Globus pallidus (tissue), 1 donor: ENCODE measurements at places on chromosomes 7 and 10.

DNA sequence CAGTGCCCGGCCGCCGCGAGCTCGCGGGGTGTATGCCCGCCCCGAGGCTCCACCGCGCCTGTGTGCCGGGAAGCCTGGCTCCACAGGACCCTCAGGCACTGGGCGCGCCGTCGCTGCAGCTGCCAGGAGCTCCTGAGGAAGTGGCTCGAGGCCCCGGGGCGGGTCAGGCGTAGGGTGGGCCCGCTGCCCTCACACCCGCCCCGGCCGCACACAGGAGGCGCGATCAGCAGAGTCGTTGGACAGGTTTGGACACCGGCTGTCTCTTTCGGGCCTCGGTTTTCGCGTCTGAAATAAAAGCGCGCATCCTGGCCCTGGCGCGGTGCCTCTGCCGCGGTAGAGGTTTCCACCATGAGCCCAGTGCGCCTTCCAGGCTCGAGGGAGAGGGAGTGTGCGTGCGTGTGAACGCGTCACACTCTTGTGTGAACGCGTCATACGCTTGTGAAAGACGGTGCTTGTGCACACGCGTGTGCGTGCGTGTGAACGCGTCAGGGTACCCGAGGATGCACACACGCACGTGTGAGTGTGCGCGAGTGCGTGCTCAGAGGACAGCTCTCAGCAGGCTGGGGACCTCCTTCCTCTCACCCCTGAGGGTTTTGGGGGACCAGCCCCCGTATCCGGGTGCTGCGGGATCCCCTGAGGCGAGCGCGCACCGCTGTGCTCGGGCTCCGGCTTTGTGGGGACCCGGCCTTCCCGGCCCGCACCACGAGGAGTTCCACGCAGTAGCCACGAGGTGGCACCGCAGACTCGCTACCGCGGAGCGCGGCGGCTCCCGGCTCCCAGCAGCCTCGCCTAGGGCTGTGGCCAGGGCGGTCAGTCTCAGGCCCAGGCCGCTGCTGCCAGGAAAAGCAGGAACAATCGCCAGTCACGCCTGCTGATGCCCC, 83.8 kb downstream of the BMS1 start:
- peak; percentile 59 for DNase-seq

DNA sequence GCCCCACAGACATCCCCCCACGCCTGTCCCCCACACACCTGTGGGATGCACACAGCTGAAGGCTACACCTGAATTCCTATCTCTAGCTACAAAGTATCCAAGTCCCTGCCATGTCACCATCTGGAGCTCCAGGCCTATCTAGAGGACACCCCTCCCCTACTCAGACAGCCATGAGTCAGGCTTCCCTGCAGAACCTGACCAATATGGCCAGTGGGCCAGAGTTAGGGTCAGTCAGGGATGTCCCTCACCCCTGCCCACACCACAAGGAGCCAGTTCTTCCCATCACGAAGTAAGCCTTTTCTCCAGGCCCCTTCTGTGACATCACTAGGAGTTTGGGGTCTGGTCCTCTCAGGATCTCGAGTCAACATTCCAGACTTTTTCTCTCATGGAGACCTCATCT, 10.6 kb upstream of the SLC18A3 start:
- DNase-seq = no peak

GRCh38 chr10:24882047-24882698, 70.2 kb downstream of the PRTFDC1 start:
- DNase-seq = no peak

- DNase-seq = no peak
Measured at GRCh38 chr10:63491588-63492316, 26.0 kb upstream of the JMJD1C start.

- peak; percentile 29 for DNase-seq
Measured at GRCh38 chr7:158541346-158542010, 46.1 kb downstream of the PTPRN2 start.

DNA sequence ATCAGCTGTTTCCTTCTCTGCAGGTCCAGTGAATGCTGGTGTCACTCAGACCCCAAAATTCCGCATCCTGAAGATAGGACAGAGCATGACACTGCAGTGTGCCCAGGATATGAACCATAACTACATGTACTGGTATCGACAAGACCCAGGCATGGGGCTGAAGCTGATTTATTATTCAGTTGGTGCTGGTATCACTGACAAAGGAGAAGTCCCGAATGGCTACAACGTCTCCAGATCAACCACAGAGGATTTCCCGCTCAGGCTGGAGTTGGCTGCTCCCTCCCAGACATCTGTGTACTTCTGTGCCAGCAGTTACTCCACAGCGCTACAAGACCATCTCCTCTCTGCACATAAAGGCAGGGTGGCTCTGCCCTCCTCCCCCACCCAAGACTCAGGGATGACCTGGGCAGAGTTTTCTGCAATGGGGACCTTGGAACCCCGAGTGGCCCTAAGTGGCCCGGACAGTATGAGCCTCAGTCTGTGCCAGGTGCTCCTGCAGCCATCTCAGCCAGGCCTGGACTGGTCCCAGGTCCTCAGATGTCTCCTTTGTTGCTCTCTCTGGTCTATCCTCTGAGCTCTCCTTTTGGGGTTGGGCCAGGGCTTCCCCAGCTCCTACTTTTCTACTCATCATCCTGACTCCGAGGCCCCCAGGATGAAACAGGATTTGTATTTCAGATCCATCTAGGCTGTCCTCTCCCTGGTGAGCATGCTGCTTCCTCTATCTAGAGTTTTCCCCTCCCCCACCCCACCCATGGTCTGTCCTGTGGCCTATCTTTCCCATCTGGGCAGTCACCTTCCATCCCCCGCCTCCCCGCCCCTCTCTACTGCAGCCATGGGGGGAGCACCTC, 212.1 kb upstream of the PRSS58 start:
- no peak for DNase-seq

DNA sequence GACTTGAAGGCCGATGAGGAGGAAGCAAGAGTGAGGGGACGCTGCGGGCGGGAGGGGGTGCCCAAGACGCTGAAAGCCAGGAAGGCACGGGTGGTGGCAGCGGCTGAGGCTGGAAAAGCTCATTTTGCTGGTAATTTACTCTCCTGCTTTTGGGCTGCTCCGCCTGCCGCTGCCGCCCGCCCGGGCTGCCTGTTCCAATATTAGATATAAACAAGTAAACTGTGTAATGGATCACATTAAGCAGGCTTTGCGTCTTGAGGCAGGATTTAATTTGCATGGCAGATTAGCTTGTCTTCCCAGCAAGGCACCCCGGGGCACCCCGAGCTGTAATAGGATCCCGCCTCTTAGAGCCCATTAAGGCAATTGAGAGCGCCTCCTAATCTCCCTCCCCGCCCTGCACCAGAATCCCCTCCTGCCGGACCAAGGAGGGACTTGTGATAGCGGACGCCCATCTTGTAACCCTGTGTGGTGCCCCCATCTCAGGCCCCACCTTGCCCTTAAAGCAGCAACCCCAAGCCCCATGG, 46.1 kb upstream of the SLF2 start:
- no peak for DNase-seq

GRCh38 chr7:4681218-4681851, 760 bp upstream of the FOXK1 start:
- DNase-seq = no peak

GRCh38 chr7:157872447-157872846, 535.6 kb downstream of the DNAJB6 start:
- DNase-seq = no peak

DNA sequence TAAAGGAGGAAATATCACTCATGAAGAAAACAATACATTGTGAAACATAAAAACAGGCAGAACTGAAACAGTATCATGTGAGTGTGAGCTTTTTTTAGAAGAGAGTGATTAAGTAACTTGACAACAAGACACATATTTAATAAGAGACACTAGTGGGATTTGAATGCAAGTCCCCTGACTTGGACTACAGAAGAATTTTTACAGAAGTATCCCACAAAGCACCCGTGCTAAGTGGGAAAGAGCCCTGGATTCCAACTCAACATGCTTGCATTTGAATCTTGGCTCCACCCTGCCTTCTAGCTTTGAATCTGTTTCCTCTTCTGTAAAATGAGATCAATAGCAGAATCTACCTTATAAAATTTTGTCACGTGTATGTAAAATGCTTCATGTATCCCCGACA, 166.2 kb downstream of the ZNF365 start:
- no peak for DNase-seq

- DNase-seq = no peak
Measured at GRCh38 chr10:51643734-51644133, 55.7 kb downstream of the CSTF2T start.

DNA sequence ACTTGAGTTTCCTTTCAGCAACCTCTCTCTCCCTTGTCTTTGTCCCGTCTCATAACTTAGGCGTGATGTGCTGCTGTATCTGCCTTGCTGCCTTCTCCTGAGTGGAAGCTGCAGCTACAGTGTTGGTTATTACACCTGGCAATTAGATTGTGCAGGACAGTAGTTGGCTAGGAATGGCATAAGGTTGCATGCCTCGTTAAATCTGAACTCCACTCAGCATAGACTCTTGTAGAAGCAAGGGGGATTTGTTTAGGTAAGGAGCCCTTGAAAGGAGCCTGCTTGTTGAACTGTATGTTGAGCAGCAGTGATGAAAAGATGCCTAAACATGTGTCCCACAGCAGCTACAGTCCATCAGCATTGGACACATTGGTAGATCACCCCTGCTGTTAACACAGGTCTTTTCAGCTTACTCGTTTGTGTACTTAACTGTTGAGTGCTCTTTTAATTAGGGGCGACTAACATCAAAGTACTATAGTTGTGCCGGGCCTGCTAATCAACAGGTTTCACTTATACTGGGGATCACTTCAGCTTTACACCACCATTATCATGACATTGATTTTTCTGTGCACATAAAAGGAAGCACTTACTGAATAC, 225.0 kb downstream of the AUTS2 start:
- DNase-seq = no peak

DNA sequence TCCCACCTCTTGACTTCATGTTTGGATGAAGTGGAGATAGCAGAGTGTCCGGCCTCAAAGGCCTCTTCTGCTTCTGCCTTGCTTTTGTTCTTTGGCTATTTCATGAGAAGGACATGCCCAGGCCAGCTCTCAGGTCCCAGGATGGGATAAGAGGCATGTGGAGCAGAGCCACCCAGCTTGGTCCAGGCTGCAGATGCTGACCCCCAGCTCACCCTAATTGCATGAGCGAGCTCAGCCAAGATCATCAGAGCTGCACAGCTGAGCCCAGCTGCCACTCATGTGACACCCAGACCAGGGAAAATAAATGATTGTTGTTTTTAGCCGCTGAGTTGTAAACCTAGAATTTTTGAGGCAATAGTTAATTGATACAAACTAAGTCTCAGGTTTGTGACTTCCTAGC, 230.0 kb downstream of the PHF14 start:
- no peak for DNase-seq

- DNase-seq = no peak
Measured at GRCh38 chr7:111362506-111363054, 199.7 kb downstream of the IMMP2L start.

DNA sequence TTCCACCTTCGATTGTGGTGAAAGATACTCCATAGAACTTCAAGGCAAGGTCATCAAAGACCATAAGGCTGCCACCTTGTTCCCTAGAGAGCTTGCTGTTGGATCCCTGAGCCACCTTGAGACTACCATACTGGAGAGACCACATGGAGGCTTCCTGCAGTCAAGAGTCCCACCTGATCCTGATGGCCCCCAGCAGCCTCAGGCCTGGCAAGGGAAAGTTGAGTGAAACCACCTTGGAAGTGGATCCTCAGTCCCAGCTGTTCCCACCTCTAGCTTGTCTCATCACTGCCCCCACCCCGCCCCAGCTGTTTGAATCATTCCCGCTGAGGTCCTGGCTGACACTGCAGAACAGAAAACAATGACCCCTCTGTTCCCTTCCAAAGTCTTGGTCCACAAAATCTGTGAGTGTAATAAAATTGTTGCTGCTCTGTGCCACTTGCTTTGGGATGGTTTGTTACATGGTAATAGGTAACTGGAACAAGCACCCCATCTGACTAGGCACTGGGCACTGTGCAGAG, 32.0 kb downstream of the PRLHR start:
- DNase-seq = no peak

DNA sequence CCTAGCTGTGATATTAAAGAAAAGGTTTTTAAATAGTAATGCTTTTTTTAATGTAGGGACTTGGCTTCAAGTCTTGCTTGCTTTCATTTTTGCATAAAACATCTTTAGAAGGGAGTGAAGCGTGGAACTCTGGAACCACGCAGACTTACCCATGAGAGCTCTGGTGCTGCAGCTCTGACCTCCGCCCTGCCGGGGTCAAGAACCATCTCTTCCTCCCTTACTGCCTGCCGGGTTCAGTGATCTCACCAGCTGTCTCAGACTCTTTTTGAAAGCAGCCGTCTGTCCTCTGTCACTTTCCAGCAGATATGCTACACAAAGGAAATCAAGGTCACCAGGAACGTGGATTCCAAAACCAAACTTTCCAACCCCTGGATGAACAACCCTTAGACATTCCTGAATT, 353.8 kb downstream of the GPR37 start:
- no peak for DNase-seq
